ENCODE measurements at places on chromosomes 12 and 14.

DNA sequence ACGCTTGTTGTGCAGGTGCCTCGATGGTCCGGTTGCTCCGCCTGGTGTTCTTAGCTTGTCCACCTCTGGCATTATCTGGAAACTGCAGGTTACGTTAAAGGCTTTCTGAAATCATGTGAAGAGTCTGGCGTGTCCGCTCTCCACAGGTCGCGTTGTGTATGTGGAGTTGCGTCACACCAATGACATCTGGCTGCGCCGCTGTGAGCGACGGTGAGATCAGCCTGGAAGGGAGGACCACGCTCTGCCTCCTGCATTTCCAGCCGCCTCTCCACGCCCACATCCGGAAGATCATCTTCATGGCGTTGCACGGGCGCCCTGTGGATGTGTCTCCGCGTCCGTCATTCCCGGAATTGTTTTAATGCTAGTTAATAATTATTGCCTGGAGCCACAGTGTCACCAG, 50.6 kb upstream of the GALNT9 start:
- DNase-seq = no peak

GRCh38 chr14:67360470-67361206, 510 bp downstream of the EIF2S1 start:
- DNase-seq = no peak

DNA sequence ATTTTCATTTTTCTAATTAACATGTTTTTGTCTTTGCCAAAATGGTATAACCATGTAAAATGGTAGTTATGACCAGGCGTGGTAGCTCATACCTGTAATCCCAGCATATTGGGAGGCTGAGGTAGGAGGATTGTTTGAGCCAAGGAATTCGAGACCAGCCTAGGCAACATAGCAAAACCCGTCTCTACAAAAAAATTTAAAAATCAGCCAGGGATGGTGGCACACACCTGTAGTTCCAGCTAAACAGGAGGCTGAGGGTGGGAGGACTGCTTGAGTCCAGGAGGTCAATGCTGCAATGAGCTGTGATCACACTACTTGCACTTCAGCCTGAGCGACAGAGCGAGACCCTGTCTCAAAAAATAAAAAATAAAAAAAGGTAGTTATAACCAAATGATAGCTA, 23.1 kb downstream of the PPTC7 start:
- no peak for DNase-seq

DNA sequence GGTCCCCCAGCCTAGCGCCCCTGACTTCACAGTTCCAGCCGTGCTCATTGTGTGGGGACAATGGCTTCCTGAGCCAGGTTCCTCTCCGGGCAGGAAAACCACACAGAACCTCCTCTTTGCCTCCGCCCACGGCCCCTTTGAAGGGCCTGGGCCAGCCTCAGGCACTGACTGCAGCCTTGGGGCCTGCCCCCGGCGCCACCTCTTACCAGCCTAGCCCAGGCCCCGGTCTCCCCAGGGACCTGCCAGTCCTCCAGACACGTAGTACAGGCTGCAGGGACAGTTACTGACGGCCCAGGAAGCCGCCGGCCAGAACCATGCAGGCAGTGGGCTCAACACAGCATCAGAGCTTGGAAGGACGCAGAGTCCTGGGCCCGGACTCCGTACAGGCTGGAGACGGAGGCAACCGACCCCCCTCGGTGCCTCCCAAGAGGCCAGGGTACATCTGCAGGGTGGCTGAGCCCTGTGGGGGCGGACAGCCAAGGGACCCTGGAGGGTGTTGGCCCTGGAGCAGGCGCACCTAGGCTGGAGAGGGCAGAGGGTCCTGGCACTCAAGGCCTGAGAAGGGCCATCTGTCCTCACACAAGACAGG, 20.9 kb upstream of the NUDT14 start:
- DNase-seq = no peak

DNA sequence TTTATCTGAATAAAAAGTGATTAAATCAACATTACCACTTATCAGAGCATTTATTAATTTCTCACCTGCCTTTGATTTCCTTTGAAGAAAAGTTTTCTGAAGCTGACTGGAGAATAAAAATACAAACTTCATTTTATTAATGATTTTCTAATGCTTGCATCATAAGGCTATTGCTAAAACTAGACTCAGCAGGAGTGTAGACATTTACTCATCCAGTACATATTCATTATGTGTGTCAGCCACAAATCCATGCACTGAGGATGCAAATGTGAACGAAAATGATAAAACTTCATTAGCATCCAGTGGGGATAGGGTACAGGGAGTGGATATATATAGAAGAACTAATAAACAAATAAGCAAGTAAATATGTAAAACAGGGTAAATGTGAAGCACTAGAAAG, 74.6 kb downstream of the SLCO1B3 start:
- no peak for DNase-seq

- DNase-seq = no peak
These were observed 640.1 kb upstream of the MIS18BP1 start for GRCh38 chr14:45893127-45893526.

- DNase-seq = no peak
These were observed 5.3 kb downstream of the BAG5 start for GRCh38 chr14:103556946-103557758.

DNA sequence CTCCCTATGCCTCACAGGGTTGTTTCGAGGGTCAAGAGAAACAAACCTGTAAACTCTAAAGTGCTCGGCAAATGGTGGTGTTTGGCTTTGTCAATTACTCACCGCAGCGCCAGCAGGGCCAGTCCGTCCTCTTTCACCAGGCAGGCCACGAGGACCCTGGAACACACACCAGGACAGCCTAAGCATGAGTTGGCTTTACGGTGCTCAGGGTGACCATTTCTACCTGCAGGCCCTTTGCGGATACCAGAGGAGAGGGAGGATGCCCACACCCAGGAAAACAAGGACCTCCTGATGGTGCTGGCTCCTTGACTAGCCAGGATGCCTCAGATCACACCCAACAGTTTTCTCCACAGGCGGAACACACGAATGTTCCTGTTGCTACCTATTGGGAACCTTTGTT, 11.5 kb downstream of the COL2A1 start:
- DNase-seq = no peak

DNA sequence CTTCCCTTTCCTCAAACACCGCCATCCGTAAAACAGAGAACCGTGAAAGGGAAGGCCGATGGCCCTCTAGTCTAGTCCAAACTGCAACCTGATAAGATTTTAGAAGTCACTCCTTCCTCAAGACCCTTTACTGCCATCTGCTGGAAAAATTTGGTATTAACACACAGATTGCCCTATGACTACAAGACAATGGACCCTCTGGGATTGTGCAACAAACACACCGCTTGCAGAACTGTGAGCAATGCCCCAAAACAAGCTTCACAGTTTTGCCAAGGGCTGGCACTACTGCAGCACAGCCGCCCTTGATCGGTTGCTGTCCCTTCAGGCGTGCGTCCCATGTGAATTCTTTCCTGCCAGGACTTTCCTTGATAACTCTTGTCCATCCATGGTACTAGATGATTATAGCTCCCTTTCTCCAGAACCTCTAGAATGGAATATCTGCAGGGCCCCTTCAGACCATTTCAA, 23.1 kb downstream of the LLPH start:
- peak; percentile 73 for DNase-seq

- no peak for DNase-seq
These were observed 33.0 kb downstream of the CKB start for GRCh38 chr14:103489621-103490020.

DNA sequence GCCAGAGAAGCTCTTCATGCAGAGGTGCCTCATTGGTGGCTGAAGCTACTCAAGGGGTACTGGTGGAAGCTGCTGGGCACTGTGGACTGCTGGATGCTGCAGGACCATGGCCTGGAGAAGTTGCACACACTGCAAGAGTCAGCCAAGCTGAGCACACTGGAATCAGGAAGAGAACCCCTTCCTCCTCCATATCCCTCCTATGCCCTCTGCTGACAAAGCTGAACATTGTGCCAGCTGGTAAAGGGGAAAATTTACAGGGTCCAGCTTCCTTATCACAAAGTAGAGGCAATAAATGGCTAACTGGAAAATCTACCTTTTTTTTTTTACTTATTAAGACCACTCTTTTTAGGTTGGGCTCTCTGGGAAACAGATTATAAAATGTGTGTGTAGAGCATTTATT, 6.5 kb downstream of the CCDC175 start:
- no peak for DNase-seq

DNA sequence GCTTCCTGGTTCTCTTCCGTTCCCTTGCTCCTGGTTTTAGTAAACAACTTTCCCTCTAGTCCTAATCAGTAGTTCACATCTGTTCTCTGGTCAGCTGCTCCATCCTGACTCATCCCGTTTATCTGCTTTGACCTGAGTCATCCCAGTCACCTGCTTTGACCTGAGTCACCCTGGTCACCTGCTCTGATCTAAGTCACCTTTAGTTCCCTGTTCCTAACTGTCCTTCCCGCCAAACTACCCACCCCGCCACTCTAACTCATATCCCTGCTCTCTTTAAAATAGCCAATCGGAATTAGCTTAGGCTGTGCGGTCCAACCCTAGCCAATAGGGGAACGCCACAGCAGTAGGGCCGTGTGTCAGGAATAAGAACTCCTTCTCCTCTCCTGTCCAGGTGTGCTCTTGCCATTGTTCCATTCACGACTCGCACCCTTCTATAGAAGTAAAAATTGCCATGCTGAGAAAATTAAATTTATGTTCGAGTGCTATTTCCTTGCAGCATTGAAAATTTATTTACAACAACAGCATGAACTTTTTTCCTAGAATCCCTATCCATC, 3.1 kb upstream of the ANKRD33 start:
- DNase-seq = no peak

DNA sequence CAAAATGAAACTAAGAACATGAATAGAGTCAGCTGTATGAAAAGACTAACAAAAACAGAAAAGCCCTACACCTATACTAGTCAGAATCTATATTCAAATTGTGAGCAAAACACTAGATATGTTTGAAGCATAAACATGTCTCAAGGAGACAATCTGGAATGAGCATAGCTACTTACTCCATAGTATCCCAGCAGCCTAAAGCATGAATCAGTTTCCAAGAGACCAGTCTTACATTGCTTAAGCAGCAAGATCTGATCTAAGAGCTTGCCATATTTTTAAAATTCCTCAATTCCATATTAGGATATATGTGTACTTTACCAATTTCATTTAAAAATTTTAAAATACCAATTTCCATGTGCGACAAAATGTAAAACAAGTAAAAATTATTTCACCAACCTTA, 7.7 kb downstream of the CAPS2 start:
- DNase-seq = no peak

- DNase-seq = no peak
These were observed 8.6 kb upstream of the ALDH2 start for GRCh38 chr12:111758120-111758561.

DNA sequence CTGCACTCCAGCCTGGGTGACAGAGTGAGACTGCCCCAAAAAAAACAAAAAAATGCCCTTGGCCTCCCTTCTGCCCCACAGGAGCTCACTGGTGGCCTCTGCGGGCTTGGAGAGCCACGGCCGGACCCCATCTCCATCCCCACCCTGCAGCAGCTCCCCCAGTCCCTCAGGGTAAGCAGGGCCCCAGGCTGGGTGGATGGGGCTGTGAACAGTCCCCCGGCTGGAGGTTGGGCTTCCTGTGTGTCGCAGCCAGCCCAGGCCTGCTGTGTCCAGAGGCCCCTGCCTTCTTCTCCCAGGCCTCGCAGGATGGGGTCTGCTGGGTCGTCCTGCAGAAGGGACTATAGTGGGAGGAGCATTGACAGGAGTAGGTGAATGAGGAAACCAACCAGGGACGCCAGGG, 15.4 kb upstream of the PUS1 start:
- DNase-seq = no peak

DNA sequence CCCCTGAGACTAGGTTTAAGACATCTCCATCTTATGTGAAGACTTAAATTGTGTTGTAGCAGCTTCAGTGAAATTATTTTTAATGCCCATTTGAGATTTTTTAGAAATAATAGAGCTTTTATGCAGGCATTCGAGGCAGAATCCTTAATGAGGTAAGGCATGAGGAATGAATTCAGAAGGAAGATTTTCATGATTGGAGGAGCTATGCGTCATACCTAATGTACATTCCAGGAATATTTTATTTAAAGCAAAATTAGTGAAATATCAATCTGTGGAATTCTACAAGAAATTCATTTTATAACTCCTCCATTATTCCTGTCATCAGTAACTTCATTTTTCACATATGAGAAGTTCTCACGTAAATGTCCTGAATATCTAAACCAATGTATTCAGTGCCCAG, 36.0 kb upstream of the GARIN6 start:
- no peak for DNase-seq

- no peak for DNase-seq
These were observed 338.9 kb upstream of the GARIN2 start for GRCh38 chr14:66850258-66850888.

DNA sequence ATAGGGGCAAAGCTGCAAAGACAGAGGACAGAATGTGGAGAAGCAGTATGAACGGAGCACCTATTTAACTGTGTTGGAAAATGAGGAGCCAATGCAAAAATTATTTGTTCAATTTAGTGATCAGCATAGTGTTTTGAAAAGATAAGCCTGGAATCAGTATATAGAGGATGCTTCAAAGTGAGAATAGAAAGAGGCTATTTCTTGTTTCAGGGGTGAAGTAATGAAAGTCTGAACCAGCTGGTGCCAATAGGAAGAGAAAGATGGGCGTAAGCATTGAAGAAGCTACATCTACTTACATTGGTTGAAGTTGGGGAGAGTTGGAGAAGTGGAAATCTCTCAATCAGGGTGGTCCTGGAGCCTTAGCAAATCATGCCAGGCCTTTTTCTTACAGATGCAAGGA, 77.3 kb upstream of the SLC38A4 start:
- no peak for DNase-seq

- no peak for DNase-seq
These were observed 9.8 kb upstream of the GALNT6 start for GRCh38 chr12:51401020-51401419.

DNA sequence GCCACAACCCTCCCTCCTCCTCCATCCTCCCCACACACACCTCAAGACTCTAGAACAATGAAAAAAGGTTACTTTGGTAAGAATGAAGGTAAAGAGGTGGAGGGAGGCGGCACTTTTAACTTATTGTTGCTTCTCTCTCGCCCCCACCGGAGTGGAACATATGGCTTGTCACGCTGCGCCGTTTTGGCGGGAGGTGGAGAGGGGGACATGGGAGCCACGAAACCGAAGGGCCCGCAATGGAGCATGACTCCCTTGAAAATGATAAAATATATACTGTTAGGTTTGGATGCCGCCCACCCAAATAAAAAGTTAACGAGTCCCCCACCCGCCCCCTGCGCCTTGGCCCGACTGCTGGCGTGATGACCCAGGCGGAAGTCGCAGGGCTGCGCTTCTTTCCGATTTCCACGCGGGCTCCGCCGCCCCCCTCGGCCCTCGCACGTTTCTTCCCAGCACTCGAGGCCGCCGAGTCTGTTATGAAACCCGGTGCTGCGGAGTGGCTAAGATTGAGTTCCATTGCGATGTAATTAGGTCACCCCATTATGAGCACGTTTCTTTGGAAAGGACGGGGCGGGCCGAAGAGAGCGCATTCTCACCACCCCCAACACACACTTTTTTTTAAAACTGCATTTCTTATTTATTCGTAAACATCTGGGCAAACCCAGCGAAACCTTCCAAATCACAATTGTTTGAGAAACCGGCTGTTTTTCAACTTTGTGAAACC, 1.4 kb upstream of the ZFP36L1 start:
- peak; percentile 87 for DNase-seq

GRCh38 chr12:20629414-20630156, 65.5 kb upstream of the SLCO1C1 start:
- DNase-seq = no peak
